Placental pericyte (primary cell): ENCODE measurements at places on chromosomes 2 and 18. TPM values are rescaled to one million over a fixed set of nuclear protein-coding genes. Genes with fewer than 3 reads are reported as not detected.

C2orf81 gene
- total RNA-seq, result 0.66 and 1.6 TPM in 2 replicates

UPP2 gene
- not detected in 2 replicates for total RNA-seq

NEB gene
- total RNA-seq, result 0.22 and 0.29 TPM in 2 replicates

OTX1 gene
- not detected in 2 replicates for total RNA-seq

NAPG gene
- 39.6 and 66.7 TPM in 2 replicates for total RNA-seq

CYBRD1 gene
- total RNA-seq, result 95.3 and 139 TPM in 2 replicates

RAB6D gene
- not detected in 2 replicates for total RNA-seq

MC4R gene
- total RNA-seq, result not detected in 2 replicates

ACAA2 gene
- total RNA-seq, result 37.1 and 54.9 TPM in 2 replicates

EFR3B gene
- 0.44 and 0.57 TPM in 2 replicates for total RNA-seq

ERICH2 gene
- not detected in 2 replicates for total RNA-seq

CYS1 gene
- total RNA-seq, result 0.14 and 0.22 TPM in 2 replicates

SNORC gene
- total RNA-seq, result 2.0 and 2.2 TPM in 2 replicates

RTP5 gene
- total RNA-seq, result not detected in 2 replicates

DNAJC27 gene
- total RNA-seq, result 4.7 and 7.7 TPM in 2 replicates

ALLC gene
- total RNA-seq, result not detected in 2 replicates
